ENCODE measurements at places on chromosomes 11 and 22. TPM values are rescaled to one million over a fixed set of nuclear protein-coding genes. Genes with fewer than 3 reads are reported as not detected.

Gene MUC6
- 4.6 TPM for total RNA-seq

Gene OR10A2
- total RNA-seq = not detected

Gene RASSF10
- 8.7 TPM for total RNA-seq

Gene P2RY6
- total RNA-seq = not detected

Gene RPL3
- 1,058 TPM for total RNA-seq

Gene PNPLA5
- not detected for total RNA-seq

GRCh38 chr11:10375280-10375971 is 70.6 kb downstream of the ADM start:
- no peaks in the 10 kb centered on the region for H3K36me3 ChIP-seq
- H3K4me3 ChIP-seq = no peak overlapping the region
- H3K4me1 ChIP-seq = no peaks in the 10 kb centered on the region

DNA sequence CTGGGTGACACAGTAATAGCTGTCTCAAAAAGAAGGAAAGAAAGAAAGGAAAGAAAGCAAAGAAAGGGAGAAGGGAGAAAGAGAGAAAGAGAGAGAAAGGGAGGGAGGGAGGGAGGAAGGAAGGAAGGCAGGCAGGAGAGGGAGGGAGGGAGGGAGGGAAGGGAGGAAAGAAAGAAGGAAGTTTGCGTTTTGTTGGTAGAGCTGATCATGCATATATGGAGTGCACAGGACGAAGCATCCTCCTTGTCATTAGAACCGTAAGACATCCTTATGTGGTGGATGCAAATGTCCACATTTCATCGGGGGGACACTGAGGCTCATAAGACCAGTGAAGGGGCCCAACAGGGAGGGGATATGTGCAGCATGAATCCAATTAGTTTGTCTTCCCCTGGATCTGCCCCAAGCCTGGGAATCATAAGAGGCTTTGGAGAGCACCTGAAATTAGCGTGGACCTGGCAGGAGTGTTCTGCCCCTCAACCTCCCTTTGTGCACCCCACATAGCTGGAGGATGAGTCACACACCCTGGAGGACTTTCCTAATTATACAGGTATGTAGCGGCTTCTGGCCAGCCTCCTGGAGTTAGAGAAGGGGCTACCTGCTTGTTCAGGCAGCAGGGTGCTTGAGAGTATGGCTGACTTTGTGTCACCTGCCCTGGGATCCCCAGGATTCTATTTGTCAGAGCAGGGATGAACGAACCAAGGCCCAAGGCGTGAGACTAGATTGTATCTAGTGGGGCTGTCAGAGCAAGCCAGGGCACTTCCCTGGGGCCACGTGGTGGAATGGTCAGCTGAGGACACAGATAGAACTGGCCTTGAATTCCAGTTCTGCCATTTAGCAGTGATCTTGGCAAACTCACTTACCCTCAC is 119.7 kb upstream of the CD82 start:
- no peak overlapping the region for H3K4me3 ChIP-seq
- peaks cover 12% of the 10 kb centered on the region for H3K4me1 ChIP-seq
- H3K27me3 ChIP-seq = peaks cover 32% of the 10 kb centered on the region
- peak; percentile 30 for DNase-seq
- H3K27ac ChIP-seq = no peak overlapping the region

DNA sequence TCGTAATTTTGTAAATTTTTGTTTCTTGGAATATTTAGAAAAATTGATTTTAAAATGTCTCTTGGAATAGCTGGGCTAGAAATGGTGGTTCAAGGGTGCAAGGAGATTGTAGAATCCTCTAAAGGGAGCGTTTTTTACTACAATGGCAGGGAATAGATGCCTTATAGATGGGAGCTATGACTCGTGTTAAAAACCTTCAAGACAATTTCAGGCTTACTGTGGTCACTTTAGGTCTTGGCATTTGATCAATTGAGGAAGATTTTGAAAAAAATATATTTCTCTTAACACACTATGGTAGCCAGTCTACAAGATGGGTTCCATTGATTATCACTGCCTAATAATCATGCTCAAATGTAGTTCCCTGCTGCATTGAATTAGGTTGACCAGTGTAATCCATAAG is 25.0 kb downstream of the METTL15 start:
- DNase-seq = no peak
- H3K4me3 ChIP-seq = no peak overlapping the region

- H3K36me3 ChIP-seq = peaks cover 2% of the 10 kb centered on the region
- no peak overlapping the region for H3K27ac ChIP-seq
- H3K4me1 ChIP-seq = no peaks in the 10 kb centered on the region
- no peak for DNase-seq
- no peaks in the 10 kb centered on the region for H3K27me3 ChIP-seq
Measured at GRCh38 chr22:45125188-45125587, 38.5 kb upstream of the NUP50 start.

- no peak for DNase-seq
- no peaks in the 10 kb centered on the region for H3K36me3 ChIP-seq
- H3K27me3 ChIP-seq = no peaks in the 10 kb centered on the region
Measured at GRCh38 chr11:122874991-122875390, 7.6 kb upstream of the JHY start.

- no peak overlapping the region for H3K4me3 ChIP-seq
- no peak for DNase-seq
- H3K36me3 ChIP-seq = no peaks in the 10 kb centered on the region
- no peaks in the 10 kb centered on the region for H3K4me1 ChIP-seq
Measured at GRCh38 chr11:61110255-61111049, 8.2 kb downstream of the CD5 start.

DNA sequence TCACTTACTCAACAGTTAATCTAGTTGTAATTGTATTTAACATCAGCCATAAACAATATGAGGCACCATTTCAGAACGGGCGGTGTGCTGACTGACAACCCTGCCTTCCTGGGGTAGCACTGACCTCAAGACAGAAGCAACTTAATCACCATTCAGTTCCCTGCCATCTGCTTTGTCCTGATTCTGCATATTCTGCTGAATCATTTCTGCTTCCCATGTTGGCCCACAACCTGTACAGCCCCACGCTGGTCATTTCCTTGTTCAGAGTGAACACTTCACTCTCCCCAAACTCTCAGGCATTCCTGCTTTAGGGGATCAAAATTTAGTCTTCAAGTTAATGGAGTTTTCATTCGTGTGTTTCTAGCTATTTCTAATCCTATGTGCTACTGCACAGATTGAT is 132.3 kb upstream of the ZBED5 start:
- no peak overlapping the region for H3K4me3 ChIP-seq
- no peaks in the 10 kb centered on the region for H3K27me3 ChIP-seq
- H3K27ac ChIP-seq = no peak overlapping the region

DNA sequence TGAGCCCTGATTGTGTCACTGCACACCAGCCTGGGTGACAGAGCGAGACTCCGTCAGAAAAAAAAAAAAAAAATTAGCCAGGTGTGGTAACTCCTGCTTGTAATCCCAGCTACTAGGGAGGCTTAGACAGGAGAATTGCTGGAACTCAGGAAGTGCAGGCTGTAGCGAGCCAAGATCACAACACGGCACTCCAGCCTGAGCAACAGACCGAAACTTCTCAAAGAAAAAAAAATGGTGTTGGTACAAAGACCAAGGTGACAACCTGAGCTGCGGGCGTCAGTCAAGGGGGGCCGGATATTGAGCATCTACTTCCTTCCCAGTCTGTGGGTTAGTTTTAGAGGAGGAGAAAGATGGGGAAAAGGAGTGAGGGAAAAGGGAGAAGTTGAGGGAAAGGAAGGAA is 48.5 kb upstream of the HSPA8 start:
- H3K4me3 ChIP-seq = no peak overlapping the region
- no peaks in the 10 kb centered on the region for H3K36me3 ChIP-seq
- H3K4me1 ChIP-seq = no peaks in the 10 kb centered on the region
- no peaks in the 10 kb centered on the region for H3K27me3 ChIP-seq

- H3K4me3 ChIP-seq = no peak overlapping the region
- no peak for DNase-seq
- H3K27ac ChIP-seq = no peak overlapping the region
- H3K36me3 ChIP-seq = peaks cover 19% of the 10 kb centered on the region
Measured at GRCh38 chr11:47332303-47332711, 20.2 kb downstream of the MYBPC3 start.

DNA sequence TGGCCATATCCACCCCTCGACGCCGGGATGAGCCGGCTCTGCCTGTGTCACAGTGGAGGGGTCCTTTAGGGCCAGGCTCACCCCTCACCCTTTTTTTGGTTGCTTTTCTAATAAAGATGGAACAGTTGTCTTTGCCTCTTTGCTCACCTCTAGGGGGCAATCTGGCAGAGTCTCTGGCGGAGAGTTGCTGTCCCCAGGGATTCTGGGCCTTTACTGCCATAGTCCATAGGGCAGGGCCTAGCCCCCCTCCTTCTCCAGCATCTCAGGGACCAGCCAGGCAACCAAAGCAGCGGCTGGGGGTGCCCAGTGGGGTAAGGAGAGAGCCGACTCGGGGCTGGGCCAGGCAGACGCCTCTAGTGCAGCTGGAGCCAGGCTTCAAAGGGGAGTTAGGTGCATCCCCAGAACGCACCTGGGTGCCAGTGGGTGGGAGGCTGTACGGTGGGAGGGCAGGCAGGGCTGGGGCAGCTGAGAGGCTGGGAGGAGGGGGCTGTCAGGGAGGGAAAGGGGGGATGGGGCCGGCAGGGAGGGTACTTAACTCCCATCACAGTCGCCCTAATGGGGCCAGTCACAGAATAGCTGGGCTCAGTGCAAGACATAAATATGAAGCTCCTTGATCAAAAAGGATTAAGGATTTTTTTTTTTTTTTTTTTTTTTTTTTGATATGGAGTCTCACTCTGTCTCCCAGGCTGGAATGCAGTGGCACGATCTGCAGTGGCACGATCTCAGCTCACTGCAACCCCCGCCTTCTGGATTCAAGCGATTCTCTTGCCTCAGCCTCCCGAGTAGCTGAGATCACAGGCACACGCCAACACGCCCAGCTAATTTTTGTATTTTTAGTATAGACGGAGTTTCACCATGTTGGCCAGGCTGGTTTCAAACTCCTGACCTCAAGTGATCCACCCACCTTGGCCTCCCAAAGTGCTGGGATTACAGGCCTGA is 2.5 kb upstream of the SUSD2 start:
- no peak for DNase-seq
- H3K27me3 ChIP-seq = no peaks in the 10 kb centered on the region
- H3K4me1 ChIP-seq = no peaks in the 10 kb centered on the region

Measured in Calu3 (cell line).